ENCODE measurements at places on chromosomes 11 and 22.

- no peak for DNase-seq
Observed at GRCh38 chr11:79663017-79663416, 222.2 kb upstream of the TENM4 start.

DNA sequence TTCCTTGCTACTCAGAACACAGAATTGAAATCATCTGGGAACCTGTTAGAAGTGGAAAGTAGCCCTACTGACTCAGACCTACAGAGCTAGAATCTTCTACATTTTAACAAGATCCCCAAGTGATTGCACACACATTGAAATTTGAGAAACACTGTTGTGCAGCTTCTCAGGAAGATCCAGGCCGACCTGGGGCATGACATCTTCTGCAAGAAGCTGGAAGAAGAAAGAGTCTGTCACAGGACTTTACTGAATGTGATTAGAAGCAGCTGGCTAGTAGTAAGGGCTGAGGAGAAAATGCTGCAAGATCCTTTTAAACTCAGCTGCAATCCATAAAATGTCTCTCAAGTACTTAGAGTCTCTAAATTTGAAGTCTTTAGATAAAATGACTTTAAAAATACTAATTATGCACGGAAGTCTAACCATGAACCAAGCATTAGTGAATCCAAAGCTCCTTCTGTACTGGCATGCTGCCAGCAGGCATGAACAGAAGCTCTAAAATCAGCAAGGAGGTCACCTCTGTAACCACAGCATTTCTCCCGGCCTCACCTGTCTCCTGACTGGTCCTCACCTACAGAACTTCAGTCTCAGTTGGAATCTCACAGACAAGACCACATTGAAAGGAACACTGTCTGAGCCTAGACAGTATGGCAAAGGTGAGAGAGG is 85.0 kb downstream of the SERGEF start:
- DNase-seq, result no peak

GRCh38 chr11:84901991-84902390 is 725.2 kb downstream of the DLG2 start:
- no peak for DNase-seq

- DNase-seq, result no peak
Observed at GRCh38 chr11:102800767-102801166, 2.8 kb upstream of the MMP1 start.

DNA sequence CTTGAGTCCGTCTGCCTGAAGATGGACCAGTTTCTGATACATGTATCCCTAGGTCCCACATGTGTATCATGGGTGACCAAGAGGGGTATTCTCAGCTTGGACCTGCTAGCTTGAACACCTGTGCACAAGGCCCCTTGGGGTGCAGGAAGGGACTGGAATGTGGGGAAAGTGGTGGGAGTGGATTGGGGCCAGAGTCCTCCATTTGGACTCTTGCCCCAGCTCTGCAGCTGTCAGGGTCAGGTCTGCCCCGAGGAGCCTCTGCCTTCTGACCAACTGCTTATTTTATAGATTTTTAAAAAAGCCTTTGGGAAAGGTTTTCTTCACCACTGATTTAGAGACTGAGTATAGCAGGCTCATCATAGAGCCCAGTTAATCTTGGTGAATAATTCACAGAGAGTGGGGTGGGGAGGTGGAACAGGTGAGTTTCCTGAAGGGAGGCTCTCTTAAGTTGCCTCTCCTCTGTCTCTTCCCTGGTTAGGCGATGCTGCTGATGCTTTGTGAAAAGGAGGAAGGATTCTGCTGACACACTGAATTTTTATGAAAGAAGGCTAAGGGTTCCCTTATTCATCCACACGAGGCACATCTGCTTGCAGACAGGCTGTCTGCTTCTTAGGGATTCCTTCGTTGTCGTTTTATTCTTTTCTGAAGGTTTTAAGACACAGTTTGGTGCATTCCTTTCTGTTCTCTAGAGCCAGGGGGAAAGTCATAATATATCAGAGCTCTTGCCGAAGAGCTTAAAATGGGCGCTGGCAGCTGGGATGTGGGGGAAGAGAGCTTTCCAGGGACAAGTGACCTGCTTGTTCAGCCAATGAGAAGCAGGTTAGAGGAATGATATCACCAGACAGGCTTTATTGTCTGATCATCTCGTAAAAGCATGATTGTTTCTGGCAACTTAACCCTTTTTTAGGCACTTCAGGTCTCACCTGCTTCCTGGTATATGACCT is 19.9 kb downstream of the TRIM44 start:
- DNase-seq, result no peak

DNA sequence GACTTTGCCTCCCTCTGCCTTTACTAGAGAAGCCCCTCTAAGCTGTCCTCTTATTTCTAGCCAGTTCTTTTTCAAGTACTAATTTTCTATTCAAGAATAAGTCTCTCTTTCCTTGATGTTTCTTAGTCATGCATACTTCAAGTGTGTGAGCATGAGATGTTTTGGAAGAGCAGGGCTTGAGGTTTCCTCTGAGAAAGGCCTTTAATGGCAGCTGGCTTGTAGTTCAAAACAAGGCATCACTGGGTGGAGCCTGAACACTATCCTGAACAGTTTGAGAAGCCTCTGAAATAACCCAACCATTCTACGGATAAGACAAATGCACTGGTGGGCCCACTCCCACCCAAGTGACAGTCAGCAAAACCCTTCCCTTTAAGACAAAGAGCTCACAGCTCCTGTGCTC is 37.6 kb downstream of the CLDN25 start:
- DNase-seq, result no peak

DNA sequence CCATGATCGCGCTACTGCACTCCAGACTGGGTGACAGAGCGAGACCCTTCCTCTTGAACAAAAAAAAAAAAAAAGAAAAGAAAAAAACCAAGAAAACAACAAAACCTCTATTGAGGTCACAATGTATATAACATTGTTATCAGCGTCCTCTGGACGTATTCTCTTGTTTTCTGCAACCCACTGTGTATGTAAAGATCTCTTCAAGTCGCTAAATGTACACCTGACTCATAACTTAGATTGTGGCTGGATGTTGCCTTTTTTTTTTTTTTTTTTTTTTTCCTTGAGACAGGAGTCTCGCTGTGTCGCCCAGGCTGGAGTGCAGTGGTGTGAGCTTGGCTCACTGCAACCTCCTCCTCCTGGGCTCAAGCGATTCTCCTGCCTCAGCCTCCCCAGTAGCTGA is 1.4 kb upstream of the YPEL1 start:
- no peak for DNase-seq

DNA sequence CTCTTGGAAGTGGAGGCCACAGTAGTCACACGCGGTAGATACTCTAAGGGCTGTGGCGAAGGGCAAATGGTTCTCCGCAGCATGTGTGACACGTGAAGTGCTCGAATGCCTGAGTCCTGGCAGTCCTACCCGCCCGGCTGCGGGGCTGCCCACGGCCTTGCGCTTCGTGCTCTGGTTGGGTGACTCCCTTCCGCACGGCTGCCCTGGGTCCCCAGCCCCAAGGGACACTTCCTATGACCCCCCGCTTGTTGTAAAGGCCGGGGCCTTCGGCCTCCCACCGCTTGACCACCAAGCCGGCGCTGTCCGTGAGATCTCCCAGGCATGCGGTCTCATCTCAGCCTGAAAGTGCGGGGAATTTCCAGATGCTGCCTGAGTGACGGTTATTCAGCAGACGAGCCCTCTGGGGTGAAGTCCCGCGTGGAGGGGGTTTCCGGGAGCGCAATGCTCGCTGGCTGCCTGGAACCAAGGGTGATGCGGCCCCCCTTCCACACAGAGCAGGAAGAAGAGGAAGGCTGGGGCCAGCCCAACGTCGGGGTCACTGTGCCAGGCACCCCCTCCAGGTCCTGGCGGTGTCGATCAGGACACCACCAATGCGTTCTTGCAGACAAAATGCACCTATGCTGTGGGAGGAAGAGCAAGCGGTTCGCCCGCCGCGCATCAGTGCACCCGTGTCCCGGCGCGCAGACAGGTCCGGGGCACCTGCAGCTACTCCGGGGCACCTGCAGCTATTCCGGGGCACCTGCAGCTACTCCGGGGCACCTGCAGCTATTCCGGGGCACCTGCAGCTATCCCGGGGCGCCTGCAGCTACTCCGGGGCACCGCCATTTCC is 171.2 kb downstream of the OPCML start:
- no peak for DNase-seq
